Stimulated activated naive CD4-positive, alpha-beta T cell treated with Interleukin-2 at 50 U/mL for 16 hours (primary cell): ENCODE measurements at places on chromosomes 6 and 20.

DNA sequence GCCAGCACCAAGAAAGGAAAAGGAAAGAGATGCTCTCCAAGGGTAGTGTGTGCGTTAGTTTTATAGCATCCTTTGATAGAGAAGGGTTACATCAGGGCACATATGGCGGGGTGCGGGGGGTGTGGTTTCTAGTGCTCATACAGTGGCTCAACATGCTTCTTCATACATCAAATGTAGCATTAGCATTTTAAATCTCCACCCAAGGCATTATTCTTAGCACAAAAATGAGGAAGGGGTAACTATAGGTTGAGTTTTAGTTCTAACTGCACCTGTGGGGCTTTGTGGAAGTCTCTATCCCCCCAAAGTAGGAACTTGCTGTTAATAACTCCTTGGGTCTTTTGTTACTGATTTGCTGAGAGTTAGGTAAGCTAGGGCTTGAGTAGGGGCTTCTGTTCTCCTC is 89.3 kb downstream of the CEP57L1 start:
- DNase-seq, result no peak

GRCh38 chr6:100965067-100965466 is 83.9 kb upstream of the ASCC3 start:
- no peak for DNase-seq

GRCh38 chr20:17406051-17406590 is 125.1 kb downstream of the BFSP1 start:
- no peak for DNase-seq

GRCh38 chr6:54874349-54875048 is 27.9 kb downstream of the FAM83B start:
- DNase-seq, result no peak

DNA sequence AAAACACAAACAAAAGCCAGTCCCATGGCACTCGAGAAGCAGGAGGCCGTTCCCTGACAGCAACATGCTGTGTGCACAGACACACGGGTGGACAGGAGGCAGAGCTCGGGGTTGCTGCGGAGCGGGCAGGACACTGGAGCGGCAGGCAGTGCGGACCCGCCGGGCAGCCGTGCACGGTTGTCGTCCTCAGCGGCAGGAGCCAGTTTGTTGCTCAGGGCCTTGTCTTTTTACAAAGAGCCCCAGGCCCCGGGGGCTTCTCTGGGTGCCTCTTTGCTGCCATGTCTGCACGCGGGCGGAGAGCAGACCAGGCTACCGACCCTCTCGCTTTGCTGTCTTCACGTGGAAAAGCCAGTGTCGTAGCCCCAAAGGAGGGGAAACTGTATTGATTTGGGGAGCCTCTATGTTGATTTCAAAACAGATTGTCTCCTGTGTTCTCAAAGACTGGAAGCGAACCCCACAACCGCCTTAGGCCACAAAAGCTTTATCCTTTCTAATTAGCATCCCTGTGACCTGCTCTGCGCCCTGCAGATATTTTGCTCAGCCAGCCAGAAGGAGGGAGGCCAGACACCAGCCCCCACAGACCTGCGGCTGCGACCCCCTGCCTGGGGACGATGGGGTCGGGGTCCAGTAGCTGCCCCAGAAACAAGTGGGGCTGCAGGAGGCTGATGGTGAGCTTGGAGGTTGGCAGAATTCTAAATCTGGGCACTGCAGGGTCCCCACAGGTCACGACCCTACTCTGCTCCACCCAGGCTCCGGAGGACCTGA is 50.2 kb downstream of the ERMARD start:
- DNase-seq, result no peak

- DNase-seq, result no peak
Measured at GRCh38 chr20:62410746-62411478, 3.8 kb upstream of the CABLES2 start.

GRCh38 chr6:108780784-108781183 is 67.4 kb upstream of the ARMC2 start:
- DNase-seq, result no peak

DNA sequence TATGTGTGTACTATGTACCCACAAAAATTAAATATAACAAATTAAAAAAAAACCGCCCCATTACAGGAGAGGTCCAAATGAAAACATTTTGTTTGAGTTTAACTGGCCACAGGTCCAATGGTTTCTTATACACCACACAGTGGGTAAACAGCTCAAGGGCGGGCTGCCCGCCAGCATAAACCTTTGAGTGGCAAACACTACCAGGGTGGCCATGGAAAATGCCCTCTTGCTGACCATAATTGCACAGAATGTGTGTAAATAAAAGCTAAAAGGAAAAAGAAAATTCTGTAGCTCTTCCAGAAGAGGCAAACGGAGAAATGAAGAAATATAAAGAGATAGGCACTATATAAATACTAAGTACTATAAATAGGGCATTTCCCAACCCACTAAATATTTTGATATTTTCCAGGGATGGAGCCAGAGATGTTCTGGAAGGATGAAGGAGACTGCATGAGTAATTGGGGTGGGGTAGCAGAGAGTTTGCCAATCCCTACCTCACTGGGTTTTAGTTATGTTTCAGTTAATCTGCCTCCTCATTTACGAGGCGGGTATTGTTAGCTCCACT is 1.1 kb upstream of the CDC5L start:
- DNase-seq, result no peak

GRCh38 chr20:21189761-21190523 is 64.1 kb downstream of the KIZ start:
- DNase-seq, result no peak

GRCh38 chr6:87897663-87898062 is 150.0 kb upstream of the SPACA1 start:
- DNase-seq, result no peak

GRCh38 chr20:46694484-46694883 is 5.2 kb upstream of the TP53RK start:
- no peak for DNase-seq

GRCh38 chr6:34531580-34532201 is 24.4 kb downstream of the SPDEF start:
- no peak for DNase-seq

GRCh38 chr6:36929607-36930006 is 24.9 kb upstream of the PI16 start:
- DNase-seq, result no peak

GRCh38 chr20:25025986-25026605 is 31.8 kb downstream of the ACSS1 start:
- DNase-seq, result no peak

DNA sequence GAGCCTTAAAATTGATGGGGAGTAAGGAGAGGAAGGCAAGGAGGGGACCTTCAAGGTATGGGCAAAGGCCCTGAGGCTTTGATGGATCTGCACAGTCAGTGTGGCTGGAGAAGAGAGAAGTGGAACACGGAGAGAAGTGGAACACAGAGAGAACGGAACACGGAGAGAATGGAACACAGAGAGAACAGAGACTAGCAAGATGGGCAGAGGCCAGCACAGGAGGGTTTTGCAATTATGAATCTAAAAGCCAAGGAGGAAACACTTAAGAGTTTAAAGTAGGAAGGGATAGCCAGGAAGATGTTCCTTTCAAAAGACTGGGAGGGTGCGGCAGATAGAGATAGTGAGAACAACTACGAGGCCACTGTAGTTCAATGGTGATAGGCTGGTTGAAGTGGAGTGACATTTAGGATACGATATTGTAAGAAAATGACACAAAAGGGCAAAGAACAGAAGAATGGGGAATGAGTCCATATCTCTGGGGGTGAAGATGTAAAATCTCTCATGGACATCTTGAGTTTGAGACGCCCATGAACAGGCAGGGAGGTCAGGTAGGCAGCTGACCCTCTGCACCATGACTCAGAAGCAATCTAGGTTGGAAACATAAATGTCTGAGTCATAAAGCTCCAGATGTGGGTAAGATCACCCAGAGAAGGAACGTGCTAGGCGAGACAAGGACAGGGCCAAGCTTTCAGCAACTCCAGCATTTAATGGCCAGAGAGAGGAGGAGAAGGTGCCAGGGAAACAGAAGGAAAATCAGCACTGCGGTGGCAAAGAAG is 25.4 kb downstream of the ZMYND8 start:
- no peak for DNase-seq

- no peak for DNase-seq
Measured at GRCh38 chr6:21764989-21765388, 171.4 kb downstream of the SOX4 start.

DNA sequence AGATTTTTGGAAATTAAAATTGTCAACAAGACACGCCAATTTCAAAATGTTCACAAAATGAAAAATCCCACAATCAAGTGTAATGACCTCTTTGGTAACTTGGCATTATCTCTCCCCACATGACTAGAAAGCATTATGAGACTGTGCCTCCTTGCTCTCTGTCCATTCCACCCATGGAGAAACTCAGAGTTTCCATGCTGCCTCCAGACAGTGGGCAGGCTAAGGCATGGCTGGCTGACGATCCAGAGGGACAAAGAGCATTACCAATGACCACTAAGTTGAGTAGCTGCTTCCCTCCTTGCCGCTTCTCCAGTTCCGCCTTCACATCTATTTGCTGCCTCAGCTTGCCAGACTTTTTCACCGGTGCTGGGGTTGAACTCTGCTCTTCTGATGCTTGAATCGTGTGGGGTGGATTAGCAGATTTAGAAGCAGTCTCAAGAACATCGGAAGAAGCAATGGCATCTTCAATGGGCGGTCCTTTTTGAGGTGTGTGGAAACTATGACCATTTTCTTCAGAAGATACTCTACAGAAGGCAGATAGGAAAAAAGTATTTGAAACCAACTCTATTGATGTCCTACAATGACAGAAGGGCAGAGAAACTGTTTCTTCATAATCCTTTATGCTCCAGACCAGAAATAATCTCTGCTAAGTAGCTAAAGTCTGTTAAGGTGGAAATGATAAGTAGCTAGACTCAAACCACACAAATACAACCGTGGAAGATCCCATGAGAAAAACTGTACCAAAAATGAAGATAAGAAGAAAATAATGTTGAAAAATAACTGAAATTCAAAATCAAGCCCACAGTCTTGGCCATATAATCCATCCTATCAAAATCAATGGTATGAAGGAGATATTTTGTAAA is 47.5 kb upstream of the ALDH8A1 start:
- no peak for DNase-seq

DNA sequence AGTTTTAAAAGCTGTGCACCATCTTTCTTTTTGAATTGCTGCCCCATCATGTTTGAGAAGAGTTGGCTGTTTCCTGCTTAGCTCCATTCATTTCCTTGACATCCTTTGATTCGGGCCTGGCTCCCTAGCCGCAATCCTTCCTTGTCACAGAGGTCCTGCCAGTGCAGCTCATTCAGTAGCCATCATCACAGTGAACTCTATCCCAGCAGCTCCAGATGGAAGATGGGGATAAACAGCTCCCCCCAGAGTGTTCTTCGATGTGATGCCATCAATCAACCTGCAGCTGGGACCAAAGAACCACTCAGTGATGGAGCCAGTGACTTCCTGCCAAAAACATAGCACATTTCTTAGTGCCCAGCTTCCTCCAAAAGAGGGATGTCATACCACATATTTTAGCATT is 158.8 kb downstream of the FRK start:
- DNase-seq, result no peak

DNA sequence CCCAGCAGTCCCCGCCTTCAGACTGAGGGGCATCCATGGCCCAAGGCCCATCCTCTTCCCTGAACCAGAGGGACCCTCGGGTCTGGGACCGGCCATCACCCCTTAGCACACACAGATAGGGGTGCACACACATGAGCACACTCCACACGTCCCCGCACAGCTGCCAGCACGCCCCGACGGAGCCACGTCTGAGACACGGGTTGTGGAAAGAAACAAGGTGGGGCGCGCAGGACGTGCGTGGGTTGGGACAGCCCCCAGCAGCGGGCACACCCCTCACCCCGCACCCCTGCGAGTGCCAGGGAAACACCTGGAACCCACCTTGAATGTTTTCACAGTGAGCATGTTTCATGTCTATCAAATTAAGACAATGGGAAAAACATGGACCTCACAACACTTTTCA is 6.4 kb downstream of the GATA5 start:
- DNase-seq, result no peak

DNA sequence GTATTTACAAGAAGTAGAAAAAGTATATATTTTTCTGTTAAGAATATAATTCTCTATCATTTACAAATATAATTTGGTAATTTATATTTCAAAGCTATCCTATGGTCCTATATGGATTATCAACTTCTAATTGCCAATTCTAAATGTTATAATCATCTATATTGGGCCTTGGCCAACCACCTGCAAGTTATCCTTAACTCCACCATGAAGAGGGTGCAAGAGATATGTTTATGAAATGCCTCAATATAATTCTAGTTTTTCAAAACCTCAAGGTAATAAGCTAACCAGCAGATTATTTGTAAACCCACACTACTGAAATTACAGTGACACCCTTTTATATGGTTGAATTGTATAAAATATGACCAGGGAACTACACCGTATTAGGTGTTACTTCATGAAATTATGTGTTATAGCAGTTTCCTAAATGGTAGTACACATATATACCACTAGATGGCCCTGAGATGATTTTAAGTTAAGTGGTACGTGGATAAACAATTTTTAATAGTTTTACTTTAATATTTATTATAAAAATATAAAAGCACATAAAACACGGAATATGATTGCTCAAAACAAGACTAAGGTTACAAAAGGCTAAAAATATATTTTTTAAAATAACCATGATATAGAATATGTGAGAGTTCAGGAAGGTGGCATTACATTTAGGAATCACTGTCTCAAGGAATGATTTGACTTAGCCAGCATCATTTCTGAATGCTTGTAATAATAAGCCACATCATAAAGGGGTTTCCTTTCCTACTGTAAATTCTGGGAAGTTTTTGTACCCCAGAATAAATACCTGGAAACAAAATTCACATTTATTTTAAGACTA is 9.8 kb upstream of the PNISR start:
- no peak for DNase-seq

DNA sequence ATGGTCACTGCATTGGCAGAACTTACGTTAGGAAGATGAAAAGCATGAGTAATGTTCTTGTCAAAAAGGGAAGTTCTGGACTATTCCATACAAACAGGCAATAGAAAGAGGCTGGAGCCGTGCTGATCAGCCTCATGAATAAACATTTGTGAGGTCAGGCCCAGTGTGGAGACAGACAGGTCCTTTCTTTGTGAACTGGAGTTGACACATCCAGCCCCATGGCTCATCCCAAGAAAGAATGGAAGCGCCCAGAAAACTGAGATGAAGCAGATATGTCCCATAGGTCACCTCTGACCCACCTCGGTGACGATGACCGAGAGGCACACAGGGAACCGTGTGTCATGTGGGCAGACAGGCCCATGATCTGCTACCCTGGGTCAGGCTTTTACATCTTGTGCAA is 276.0 kb upstream of the SGK1 start:
- no peak for DNase-seq

- no peak for DNase-seq
Measured at GRCh38 chr6:122804962-122805485, 16.0 kb downstream of the SMPDL3A start.

- DNase-seq, result no peak
Measured at GRCh38 chr6:153966001-153966400, 73.0 kb upstream of the OPRM1 start.

DNA sequence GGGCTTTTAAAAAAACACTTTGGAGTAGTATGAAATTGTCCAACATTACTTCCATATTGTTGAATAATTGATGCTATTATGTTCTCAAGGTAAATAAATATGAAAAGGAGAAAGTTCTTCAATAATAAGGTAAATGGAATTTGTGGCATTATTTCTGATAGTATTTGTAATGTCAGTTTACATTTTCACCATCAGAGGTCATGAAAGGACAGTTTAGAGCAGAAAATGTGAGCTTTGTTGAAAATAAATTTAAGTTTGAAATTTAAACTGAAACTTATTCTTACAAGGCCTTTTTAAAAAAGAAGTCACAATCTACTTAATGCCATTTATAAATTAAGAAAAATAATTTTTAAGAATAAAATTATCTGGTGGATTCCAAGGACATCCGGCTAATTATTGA is 15.8 kb upstream of the CEP162 start:
- DNase-seq, result no peak
